ENCODE measurements at places on chromosomes 1 and 21.

- DNase-seq: no peak
These were observed 53.1 kb downstream of the SH3GLB1 start for GRCh38 chr1:86757272-86757984.

DNA sequence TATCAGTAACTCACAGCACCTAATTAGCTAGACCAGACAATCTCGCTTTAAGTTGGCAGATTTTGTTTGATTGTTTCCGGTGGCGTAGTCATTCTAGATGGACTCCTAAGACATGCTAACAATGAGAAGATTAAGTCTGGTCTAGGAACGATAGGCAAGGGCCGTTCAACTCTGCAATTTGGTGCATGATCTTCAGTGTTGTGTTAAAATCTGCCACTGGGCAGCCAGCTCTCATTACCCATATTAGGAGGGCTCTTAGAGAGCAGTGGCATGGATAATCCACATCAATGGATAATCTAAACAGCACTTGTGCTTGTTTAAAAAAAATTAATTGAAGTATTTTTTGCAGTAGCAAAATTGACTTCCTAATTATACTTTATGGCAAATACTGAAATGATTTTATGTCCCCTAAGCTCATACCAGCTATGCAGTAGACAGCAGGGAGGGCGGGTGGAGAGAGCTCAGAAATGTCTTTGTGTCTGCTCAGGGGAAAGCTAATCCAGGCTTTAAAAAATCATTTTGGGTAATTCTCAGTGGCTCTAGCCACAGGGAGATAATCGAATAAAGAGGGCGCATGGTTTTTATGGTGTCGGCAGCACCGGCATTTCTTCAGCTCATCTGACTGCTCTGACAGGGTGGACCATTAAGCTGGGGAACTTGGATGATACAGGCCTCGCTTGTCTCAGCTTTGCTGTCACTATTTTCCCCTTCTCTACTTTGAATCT, 48.5 kb upstream of the IKBKE start:
- DNase-seq: no peak

DNA sequence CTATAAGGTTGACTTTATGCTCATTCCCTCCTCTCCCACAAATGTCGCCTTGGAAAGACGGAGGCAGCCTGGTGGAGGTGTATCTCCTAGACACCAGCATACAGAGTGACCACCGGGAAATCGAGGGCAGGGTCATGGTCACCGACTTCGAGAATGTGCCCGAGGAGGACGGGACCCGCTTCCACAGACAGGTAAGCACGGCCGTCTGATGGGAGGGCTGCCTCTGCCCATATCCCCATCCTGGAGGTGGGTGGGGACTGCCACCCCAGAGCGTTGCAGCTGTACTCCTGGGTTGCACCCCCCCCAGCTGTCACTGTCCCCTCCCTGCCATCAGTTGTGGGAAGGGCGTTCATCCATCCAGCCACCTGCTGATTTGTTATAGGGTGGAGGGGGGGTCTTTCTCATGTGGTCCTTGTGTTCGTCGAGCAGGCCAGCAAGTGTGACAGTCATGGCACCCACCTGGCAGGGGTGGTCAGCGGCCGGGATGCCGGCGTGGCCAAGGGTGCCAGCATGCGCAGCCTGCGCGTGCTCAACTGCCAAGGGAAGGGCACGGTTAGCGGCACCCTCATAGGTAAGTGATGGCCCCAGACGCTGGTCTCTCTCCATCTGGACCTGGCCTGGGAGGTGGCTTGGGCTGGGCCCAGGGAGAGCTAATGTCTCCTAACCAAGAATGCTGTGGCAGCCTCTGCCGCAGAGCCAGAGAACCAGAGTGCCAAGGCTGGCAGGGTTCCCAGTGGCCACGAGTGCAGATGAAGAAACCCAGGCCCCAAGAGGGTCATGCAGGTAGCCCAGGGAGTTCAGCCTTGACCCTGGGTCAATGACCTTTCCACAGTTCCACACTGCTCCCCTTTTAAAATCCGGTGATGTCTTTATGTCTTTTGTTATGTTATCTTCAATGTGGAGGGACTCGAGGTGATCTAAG, 13.1 kb downstream of the PCSK9 start:
- DNase-seq: no peak

- DNase-seq: no peak
These were observed 177.9 kb downstream of the NR5A2 start for GRCh38 chr1:200205216-200205995.

GRCh38 chr1:98025858-98026257, 105.0 kb upstream of the DPYD start:
- no peak for DNase-seq

- no peak for DNase-seq
These were observed 10.4 kb downstream of the C1orf226 start for GRCh38 chr1:162391790-162392563.

GRCh38 chr1:53547231-53547790, 88.1 kb downstream of the DMRTB1 start:
- no peak for DNase-seq

DNA sequence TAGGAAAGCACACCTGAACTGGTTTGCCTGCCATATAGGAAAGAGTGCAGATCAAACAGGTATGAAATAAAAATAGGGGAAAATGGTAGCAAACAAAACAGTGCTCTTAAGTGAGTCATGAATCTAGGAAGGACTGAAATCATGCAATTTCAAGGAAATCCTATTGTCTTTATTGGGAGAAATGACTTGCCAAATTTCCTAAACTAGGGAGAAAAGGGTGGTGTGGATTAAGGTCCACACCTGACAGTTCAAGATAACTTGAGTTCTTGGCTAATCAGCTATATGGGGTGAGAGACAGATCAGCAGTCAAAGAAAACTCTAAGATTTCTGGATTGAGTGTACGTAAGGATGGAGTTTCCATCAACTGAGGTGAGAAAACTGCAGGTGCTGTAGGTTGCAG, 101.1 kb downstream of the PRKAB2 start:
- no peak for DNase-seq

- no peak for DNase-seq
These were observed 58.6 kb downstream of the DDR2 start for GRCh38 chr1:162690672-162691434.

- no peak for DNase-seq
These were observed 162.6 kb downstream of the RHOU start for GRCh38 chr1:228897901-228898300.

- DNase-seq: no peak
These were observed 11.0 kb upstream of the RNU1-3 start for GRCh38 chr1:16677552-16678431.

DNA sequence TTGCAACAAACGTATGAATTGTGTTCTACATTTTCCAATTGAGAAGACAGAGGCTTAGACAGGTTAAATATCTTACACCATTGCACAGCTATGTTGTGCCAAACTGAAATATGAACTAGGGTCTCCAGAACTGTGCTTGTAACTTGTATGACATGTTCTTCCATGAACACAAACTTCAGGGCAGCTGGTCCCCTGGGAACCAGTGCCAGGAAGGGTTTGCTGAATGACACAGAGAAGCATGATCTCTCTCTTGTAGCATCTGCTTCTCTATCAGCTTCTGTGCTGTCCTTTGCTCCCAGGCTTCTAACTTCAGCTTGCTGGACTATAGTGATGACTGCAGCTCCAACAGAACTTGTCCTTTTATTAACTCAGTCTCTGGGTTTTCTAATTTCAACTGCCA, 385.5 kb downstream of the SIPA1L2 start:
- no peak for DNase-seq

DNA sequence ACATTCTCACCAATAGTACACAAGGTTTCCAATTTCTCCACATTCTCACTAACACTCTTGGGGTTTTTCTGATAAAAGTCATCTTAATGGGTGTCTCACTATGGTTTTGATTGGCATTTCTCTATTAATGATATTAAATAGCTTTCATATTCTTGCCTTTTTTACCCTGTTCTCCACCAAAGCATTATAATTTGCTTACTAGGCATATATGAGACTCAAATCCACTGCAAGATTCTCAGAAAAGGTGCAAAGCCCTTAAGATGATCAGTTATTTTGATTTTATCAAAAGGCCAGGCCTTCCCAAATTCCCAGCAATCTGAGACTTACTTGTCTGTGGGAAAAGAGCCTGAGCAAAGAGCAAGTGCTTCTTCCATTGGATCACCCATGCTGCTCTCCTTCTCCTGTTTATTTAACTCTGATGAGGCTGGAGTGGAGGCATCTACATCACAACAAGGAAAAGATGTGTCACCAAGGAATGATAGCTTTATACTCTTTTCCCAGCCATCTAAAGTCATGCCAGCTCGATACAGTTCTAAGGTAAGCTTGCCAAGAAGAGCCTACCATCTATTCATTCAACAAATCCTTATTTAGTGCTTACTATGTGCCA, 24.6 kb downstream of the CLSPN start:
- no peak for DNase-seq

DNA sequence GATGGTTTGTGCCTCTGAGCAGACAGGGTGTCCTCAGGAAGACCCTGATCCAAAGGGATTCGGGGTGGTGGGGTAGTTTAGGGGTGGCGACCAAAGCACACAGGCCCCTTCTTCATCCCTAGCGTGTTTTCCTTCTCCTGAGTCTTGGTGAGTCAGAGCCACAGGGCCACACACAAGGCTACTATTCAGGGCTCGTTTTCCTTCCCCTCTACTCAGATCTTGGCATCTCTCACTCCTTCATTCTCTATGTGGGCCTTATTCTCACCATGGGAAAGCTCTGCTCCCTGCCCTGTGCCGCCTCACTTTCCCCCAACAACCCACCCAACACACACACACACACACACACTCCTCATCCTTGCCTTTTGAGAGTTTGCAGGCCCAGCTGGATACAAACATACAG, 43.6 kb upstream of the WNT2B start:
- DNase-seq: no peak

DNA sequence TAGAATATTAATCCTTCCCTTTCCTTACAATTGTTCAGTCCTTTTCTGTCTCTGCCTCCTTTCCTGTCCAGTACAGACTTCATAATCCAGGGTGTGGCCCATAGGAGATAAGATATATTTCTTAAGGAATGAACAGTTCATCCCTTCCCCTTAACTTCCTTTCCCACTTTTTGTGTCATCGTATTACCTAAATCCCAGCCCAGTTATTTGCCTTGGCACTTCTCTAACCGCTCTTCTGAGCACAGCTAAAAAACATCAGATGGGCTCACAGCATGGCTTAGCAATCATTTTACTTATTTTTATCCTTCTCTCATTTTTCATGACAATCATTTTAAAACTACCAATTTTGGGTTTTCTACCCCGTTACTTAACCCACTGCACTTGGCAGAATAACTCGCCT, 39.6 kb downstream of the F3 start:
- no peak for DNase-seq

GRCh38 chr1:119898981-119899720, 2.8 kb upstream of the ADAM30 start:
- no peak for DNase-seq

- no peak for DNase-seq
These were observed 8.9 kb downstream of the TAGLN2 start for GRCh38 chr1:159916242-159917051.

- DNase-seq: no peak
These were observed 747 bp downstream of the ADAMTS1 start for GRCh38 chr21:26844258-26845065.

- no peak for DNase-seq
These were observed 25.5 kb downstream of the SLC2A1 start for GRCh38 chr1:42933060-42933586.

- DNase-seq: no peak
These were observed 27.4 kb downstream of the SLC5A9 start for GRCh38 chr1:48249868-48250267.

DNA sequence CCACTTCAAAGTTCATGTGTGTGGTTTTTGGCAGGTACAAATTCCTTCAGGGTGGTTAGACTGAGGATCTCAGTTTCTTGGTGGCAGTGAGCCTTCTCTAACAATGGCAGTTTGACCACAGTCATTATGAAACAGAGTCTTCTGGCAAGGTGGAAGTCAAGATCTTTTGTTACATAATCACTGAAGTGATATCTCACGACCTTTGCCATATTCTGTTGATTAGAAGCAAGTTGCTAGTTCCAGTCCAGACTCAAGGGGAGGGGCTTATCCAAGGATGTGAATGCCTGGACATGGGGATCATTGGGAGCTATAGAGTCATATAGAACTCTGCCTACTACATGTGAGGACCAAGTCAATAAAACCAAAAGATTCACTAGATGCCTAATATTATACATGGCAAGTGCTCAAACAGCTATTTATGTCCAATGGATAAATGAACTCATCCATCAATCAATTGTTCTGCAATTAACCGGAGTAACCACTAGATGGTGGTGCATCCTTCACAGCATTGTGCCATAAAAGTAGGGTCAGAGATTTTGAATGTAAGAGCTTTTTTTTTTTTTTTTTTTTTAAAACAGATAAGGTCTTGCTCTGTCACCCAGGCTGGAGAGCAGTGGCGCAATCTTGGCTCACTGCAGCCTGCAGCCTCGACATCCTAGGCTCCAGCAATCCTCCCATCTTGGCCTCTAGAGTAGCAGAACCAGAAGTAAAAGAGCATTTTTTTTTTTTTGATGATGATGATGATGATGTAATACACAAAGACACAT, 131.9 kb downstream of the CRB1 start:
- DNase-seq: no peak

DNA sequence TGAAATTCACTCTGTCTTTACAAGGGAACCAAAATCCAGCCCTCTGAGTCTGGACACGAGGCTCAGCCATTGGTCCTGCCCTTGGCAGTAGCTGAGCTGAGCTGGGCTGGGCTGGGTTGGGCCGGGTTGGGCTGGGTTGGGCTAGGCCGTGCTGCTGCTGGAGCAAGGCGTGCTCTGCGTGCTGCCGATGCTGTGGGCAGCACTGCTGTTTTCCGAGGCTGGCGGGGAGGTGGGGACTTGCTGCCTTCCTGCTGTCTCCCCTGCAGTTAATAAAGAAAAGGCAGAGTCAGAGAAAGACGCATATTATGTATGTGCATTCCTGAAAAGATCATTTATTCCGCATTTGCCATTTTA, 182.9 kb downstream of the CDC7 start:
- no peak for DNase-seq

DNA sequence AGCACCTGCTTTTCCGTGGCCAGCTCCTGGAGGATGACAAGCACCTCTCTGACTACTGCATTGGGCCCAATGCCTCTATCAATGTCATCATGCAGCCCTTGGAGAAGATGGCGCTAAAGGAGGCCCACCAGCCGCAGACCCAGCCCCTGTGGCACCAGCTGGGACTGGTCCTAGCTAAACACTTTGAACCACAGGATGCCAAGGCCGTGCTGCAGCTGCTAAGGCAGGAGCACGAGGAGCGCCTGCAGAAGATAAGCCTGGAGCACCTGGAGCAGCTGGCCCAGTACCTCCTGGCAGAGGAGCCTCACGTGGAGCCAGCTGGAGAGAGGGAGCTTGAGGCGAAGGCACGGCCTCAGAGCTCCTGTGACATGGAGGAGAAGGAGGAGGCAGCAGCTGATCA, 413 bp downstream of the UBL4B start:
- DNase-seq: no peak

DNA sequence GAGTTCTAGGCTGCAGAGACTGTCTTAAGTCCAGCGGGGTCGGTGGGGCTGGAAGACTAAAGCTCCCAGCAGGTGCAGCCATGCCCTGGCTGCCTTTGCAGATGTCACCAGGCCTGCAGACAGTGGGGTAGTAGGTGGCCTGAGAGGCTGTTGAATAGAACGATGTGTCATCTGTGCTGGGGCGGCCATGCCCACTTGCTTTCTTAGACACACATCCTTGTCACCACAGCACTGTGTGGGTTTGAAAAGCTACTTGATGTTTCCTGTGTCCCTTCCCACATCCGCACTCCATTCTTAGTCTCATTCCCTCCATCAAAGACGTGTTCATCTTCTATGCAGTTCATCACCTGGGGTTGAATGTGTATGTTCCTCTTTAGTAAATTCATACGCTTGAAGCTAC, 184.5 kb upstream of the TMEM51 start:
- no peak for DNase-seq

GRCh38 chr1:114177282-114177681, 23.6 kb upstream of the SYT6 start:
- DNase-seq: no peak
